ENCODE measurements at places on chromosomes 4 and X.

- no peak for DNase-seq
Measured at GRCh38 chr4:742096-742741, 36.6 kb downstream of the PCGF3 start.

DNA sequence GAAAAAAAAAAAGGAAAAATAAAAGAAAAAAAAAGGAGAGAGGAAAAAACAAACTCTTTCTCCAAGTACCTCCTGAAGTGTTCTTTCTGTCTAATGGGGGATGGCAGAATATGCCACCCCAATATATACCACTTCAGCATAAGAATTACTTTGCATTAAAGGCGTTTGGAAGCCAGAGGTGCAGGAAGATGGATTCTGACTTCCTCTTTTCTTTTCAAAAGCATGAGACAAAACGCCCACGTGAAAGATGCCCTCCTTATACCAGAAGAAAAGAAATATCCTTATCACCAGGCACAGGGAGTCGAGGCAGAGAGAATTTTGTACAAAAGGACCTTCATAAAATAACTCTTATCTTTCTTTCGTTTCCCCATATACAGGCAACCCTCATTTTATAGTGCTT is 40.9 kb downstream of the COX18 start:
- DNase-seq, result no peak

GRCh38 chr4:109472343-109472761 is 38.7 kb downstream of the SEC24B start:
- DNase-seq, result no peak

- no peak for DNase-seq
Measured at GRCh38 chr4:149057594-149057993, 615.4 kb upstream of the NR3C2 start.

GRCh38 chr4:78310007-78310739 is 241.4 kb upstream of the ANXA3 start:
- DNase-seq, result no peak

- DNase-seq, result no peak
Measured at GRCh38 chr4:7719354-7720174, 220.1 kb downstream of the AFAP1 start.

- DNase-seq, result no peak
Measured at GRCh38 chr4:152805071-152805650, 25.4 kb downstream of the ARFIP1 start.

GRCh38 chrX:19846995-19847790 is 40.2 kb downstream of the SH3KBP1 start:
- no peak for DNase-seq

Measured in Panc1 (cell line).